ENCODE measurements at places on chromosomes 2 and 18. TPM values are rescaled to one million over a fixed set of nuclear protein-coding genes. Genes with fewer than 3 reads are reported as not detected.

DNA sequence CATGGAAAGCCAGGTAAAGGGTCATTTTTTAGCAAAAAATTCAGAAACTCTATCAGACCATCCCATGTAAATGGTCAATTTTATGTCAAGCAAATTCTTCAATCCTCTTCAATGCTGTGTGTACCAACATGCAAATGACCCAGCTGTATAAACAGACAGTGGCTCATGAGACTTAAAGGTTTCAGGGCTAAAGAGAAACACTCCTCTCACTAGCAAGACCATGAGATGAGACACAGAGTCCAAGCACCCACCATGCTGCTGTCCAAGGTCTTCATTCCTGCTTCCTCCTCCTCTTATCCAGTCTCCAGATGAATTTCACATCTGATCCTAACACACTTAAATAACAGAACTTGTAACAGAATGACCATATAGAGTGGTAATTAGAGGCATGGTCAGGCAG, 30.8 kb upstream of the ONECUT2 start:
- H3K4me1 ChIP-seq, result no peaks in the 10 kb centered on the region

DNA sequence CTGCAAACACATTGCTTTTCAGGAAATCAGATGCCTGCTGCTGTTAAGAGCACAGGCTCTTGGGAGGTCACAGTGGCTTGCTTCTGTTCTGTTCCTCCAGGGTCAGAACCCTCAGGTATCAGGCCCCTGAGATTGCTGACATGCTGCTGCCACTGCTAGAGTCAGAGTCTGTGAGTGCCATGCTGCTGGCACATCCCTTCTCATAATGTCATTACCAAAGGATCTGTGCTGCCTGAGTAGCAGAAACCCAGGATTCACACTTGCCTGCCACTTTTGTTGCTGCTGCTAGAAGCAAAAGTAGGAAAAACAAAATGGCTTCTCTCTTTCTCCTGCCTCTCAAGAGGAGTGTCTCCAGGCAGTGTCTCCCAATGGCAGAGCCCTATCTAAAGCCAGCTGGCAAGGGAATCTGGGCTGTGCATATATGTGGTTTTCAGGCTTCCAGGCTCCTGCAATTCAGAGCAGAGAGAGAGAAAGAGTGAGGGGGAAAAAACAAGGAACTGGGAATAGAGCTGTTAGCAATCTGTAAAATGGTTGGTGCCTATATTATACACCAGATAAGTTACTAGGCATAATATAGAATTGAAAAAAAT, 180.3 kb downstream of the MYCN start:
- H3K4me1 ChIP-seq, result no peaks in the 10 kb centered on the region
- H3K27me3 ChIP-seq, result no peaks in the 10 kb centered on the region
- H3K4me3 ChIP-seq, result no peak overlapping the region

DNA sequence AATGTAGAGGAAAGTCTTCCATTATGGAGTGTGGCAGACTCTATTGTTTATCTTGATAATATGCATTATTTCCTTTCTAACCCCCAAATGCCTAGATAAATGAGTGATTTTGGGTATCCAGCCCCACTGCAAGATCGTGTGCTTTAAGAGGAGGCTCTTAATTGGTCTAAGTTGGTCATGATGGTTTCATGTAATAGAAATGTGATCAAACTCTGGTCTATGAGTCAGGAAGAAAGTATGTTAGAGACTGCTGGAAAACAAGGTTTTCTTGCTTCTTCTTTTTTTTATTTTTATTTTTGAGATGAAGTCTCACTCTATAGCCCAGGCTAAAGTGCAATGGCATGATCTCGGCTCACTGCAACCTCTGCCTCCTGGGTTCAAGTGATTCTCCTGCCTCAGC, 344.5 kb upstream of the TNP1 start:
- no peaks in the 10 kb centered on the region for H3K27me3 ChIP-seq
- H3K36me3 ChIP-seq, result no peaks in the 10 kb centered on the region
- no peak overlapping the region for H3K4me3 ChIP-seq
- H3K27ac ChIP-seq, result no peak overlapping the region
- DNase-seq, result peak; percentile 64

DNA sequence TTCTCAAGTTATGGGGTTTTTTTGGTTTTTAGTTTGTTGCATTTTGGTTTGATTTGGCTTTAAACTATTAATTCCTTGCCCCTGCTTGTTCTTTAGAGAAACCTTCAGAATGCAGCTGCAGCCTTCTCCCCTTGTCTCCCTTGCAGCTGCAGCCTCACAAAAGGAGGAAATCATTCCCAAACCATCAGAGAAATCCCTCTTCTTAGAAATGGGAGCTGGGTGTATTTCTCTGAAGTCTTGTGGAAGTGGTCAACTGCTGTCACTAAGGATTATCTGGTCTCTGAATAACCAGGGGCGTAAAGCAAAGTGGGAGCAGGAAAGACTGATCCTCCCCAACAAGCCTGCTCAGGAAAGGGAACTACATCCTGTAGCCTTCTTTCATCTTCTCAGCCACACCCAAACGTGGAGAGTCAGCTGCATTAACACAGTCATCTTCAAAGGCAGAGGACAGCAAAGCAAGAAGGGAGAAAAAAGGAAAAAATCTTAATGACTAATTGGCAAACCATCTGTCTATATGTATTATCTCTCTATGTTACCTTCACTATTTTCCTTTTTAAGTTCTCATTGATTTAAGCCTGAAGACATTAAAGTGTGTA, 1834.1 kb upstream of the PIK3C3 start:
- no peak overlapping the region for H3K27ac ChIP-seq
- no peaks in the 10 kb centered on the region for H3K36me3 ChIP-seq
- DNase-seq, result no peak
- H3K4me3 ChIP-seq, result no peak overlapping the region
- no peaks in the 10 kb centered on the region for H3K27me3 ChIP-seq

GRCh38 chr18:60693426-60693825, 320.9 kb upstream of the MC4R start:
- H3K4me1 ChIP-seq, result no peaks in the 10 kb centered on the region
- no peaks in the 10 kb centered on the region for H3K36me3 ChIP-seq
- peak; percentile 16 for DNase-seq
- H3K27me3 ChIP-seq, result no peaks in the 10 kb centered on the region

Gene CRIM1
- total RNA-seq, result 180 TPM

Gene ZAP70
- 0.73 TPM for total RNA-seq

Gene UGT1A3
- not detected for total RNA-seq

Measured in astrocyte (in vitro differentiated cells and primary cell).